ENCODE measurements at places on chromosomes 16 and 17.

GRCh38 chr16:2009791-2010510 lies at the start of gene ZNF598:
Gene ZNF598 (minus strand): TSS chr16:2009821.
- DNase-seq = peak; percentile 99

DNA sequence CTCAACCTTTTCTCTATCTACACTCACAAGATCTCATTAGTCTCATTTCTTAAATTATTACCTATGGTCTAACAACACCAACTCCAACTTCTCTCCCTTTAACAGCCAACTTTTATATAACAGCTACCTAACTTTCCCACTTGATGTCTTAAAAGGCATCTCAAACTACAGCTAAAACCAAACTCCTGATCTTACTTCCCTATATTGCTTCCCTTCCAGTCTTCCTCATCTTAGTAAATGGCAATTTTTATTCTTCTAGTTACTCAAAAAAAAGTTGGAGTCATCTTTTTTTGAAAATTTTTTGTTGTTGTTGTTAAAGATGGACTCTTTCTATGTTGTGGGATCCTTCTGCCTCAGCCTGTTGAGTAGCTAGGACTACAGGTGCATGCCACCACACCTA lies 15.3 kb downstream of the SRR start:
- DNase-seq = no peak

GRCh38 chr16:57728336-57729181 lies 7.0 kb upstream of the KATNB1 start:
- DNase-seq = no peak

GRCh38 chr16:86833136-86833535 lies 254.8 kb downstream of the FOXL1 start:
- no peak for DNase-seq

DNA sequence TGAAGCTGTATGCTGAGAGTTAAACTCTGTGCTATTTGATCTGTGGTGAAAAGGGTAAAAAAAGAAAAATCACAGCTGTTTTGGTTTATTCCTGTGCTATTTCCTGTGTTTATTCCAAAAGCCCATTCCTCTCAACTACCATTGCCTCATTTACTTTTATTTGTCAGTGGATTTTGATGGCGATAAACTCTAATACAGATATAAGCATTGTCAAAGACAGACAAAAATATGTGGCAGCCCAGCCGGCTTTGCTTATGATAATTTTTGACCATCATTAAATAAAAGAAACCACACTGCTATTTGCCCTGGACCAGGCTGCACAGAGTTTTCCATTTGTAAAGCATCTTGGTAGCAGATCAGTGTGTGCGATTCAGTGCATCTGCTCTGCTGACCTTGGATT lies 473.6 kb upstream of the ASIC2 start:
- DNase-seq = no peak

GRCh38 chr17:13036751-13037150 lies 18.9 kb upstream of the ELAC2 start:
- no peak for DNase-seq

DNA sequence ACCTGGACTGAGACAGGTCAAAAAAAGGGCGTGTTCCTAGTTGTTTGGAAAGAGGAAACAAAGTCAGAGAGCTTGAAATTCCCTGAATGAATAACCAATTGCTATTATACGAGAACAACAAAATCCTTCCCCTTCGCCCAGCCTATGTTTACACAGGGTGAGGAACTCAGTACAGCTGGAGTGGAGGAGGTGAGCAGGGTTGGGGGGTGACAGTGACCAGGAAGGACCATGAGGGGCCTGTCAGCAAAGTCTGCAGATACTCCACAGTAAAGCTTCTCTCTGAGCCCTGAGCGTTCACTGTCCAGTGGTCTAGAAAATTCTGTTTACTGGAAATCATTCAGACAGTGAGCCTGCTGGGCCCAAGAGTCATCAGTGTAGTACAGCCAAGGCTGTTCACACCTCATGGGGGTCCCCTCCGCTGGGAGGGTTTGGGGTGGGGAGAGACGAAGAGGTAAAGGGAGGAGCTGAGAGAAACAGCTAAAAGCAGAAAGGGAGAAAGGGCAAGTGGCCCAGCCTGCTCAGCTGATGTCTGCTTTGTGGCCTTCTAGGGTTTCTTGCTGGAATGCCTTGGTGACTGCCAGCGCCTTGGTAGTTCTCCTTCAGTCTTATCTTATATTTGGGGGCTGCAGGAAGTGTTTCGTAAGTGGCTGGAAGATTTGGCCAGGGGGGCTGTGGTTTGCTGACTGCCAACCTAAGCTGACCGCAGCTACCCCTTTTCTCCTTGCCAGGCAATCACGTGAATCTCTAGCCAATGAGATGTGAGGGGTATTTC lies 5.7 kb downstream of the DUSP3 start:
- no peak for DNase-seq

DNA sequence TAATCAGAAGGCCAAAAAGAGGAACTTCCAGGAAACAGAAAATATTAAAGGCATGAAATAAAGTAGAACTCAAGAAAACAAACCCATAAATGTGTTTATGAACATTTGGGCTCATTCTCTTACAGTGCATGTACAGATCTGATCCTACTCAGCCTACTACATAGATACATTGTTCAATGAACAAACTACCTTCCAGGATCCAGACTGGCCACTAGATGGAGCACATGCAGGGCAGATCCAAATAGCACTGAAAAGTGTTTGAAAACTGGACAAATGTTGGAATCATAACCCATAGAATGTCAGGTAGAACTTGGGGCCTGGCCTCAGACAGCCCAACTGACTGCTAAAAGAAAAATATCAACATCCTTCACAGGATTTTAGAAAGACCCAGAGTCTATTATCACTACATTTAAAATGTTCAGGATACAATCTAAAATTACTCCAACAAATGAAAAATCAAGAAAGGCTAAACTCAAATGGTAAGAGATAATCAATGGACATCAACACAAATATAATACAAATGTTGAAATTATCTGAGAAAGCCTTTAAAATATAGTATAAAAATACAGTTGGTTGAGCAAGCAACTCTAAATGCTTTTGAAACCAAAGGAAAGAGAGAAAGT lies 122.4 kb upstream of the NUDT7 start:
- DNase-seq = no peak

DNA sequence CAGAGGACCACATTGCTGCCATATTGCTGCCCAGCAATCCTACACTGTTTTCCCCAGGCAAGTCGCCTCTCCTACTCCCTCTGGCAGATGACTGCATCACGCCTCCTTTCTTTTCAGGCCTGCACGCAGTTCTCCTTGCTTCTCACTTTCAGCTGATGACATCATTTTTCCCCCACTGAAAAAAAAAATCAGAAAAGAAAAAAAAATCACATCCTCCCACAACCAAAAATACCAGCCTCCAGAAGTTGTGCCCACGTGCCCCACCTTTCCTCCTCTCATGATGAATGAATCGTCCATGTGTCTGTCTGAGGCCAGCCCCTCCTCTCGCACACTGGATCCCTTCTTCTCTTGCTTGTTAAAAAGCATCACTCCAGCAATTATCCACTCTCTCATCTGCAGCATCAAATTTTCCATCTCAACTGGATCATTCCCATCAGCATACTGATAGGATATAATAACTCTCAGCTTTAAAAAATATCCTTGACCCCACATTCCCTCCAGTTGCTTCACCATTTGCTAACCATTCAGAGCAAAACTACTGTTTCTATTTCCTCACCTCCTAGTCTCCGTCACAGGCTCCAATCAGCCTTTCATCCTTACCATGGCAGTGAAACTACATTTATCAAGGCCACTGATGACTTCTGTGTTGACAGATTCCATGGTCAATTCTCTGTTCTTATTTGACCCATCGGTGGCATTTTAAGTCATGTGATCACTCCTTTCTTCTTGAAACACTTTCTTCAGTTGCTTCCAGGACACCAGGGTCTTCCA lies 30.1 kb upstream of the DYNLL2 start:
- no peak for DNase-seq

DNA sequence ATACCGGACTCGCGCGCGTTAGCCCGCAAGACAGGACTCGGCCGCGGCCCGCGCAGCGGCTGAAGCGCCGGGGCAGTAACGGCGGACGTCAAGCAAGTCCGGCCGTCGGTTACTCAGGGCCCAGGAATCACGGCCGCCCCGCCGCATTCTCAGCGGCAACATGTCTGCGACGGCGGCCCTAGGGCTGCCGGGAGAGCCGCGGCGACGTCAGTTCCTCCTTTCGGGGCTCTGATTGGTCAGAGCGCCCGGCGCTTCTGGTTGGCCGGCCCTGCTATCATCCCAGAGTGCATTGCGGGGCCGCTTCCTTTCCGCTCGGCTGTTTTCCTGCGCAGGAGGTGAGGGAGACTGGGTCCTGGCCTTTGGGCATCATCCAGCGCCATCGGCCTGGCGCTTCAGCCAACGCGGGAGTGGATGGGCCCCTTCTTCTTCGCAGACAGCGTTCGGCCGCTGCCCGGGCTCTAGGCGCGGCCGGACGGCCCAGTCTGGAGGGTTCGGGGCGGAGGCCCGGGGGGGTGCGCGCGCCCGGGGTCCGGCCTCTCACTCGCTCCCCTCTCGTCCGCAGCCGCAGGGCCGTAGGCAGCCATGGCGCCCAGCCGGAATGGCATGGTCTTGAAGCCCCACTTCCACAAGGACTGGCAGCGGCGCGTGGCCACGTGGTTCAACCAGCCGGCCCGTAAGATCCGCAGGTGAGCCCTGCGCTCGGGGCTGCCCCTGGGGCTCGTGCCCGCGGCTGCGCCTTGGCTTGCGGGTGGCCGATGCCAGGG lies at the start of gene RPL13:
Gene RPL13, plus strand, starts transcription at position 305 of the 764 bp plus-strand sequence. Its CDS starts 278 bp downstream, at position 583.
- DNase-seq = peak; percentile 99

DNA sequence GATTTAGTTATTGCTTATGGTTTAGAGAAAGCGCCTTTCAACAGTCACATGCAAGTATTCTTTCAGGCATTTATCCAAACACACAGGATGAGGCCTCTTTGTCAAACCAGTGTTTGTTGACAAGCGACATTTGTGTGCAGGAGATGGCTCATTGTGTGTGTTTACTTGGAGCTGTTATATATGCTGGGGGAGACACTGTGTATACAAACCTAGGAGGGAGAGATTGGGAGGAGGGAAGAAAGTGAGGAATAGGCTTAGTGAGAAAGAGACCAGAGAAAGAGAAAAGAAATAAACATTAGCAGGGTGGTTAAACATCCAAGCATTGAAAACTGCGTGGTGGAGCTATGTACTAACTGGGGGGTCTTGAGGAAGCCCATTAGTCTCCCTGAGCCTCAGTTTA lies 437.6 kb downstream of the MAF start:
- DNase-seq = no peak

GRCh38 chr16:89460556-89460955 lies 29.8 kb downstream of the ANKRD11 start:
- DNase-seq = no peak

DNA sequence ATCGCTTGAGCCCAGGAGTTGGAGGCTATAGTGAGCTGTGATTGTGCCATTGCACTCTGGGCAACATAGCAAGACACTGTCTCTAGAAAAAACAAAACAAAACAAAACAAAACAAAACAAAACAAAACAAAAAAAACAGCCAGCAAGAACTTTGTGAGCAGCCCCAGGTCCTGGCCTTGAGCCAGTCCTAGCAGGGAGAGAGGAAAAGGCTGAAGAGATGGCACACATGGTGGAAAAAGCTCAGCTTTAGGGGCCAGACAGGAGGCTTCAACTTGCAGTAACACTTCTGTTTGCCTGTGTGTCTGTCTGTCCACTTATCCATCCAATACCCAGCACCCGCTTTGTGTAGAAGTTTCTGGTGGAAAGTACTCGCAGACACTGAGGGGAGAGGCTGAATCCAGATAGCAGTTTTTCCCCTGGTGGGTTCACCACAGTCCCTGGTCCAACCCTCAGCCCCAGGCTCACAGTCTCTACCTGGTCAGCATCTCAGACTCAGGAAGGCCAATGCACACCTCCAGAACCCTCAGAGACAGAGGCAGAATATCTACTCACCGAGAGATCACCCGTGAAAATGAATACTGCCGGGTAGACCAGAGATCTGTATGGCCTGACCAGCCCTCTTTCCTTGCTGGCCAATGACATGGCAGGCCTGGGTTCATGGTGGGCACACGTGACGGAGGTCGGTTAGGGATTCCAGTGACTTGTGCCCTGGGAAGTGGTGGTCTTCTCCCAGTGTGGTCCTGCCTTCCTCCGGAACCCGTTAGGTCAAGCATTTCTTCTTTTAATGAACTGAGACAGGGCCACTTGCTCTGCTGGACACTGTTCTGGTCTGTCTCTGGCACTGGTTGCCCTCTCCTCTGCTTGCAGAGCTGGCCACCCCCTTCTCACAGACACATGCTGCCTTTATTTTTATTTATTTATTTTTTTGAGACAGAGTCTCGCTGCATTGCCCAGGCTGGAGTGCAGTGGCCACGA lies 79.5 kb upstream of the DNAJA2 start:
- DNase-seq = peak; percentile 16

DNA sequence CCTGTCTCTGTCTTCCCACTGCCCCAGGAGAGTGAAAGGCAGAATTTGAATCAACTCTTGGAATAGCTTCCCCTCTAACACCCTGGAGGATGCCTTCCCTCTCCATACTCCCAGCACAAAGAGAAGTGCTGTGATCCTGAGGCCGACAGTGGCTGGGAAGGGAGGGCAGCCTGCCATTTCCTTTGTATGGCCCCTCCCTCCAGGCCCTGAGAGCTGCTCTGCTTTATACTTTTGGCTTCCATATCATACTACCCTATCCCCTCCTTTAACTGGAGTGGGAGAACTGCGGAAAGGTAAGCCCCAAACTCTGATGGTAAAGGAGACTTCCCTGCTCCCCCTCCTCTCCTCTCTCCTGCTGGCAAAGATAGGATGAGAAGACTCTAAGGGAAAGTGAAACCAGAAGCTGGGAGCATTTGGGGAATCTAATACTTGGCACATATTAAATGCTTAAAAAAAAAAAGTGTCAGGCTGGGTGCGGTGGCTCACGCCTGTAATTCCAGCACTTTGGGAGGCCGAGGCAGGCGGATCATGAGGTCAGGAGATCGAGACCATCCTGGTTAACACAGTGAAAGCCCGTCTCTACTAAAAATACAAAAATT lies 4.1 kb upstream of the MED24 start:
- DNase-seq = no peak

DNA sequence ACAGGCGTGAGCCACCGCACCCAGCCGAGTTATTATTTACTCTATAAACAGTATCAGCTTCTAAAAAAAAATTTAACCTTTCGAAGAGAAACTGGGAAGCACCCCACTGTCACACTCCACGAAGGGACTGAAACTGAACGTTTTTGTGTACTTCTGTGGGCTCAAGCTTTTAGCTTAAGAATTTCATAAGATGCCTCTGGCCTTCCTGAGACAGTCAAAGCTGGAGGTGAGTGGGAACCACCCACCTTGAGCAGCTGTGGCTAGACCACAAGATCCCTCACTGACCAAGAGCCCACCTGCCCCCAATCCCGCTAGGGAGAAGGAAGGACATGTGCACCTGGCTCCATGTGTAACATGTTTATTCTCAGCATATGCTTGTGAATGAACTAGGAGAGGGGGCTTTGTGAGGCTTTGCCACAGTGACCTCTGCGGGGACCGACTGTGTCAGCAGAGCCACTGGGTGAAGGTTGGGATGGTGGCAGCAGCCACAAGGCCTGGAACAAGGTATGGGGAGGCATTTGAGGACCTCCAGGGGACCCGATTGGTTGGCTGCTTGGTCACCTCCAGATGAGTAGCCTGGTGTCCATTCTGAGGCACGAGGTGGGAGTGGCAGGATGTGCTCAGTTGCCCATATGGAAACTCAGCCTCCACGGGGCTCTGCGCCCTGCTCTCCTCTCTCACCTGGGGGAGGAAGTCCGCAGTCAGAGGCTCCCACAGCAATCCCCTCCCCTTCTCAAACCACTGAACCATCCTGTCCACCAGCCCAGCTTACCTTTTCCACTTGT lies 4.8 kb downstream of the DPEP3 start:
- no peak for DNase-seq
